Activated naive CD4-positive, alpha-beta T cell (primary cell): ENCODE measurements at places on chromosomes 16 and 17.
A peak's percentile ranks its signal among the peaks of the same experiment; 100 is the strongest.

GRCh38 chr17:64281962-64282752 lies 19.1 kb upstream of the TEX2 start:
- DNase-seq = no peak

GRCh38 chr17:78258323-78259191 lies 27.1 kb downstream of the TMEM235 start:
- DNase-seq = peak; percentile 76

GRCh38 chr17:17519886-17520285 lies 23.7 kb upstream of the RASD1 start:
- no peak for DNase-seq

- DNase-seq = no peak
Measured at GRCh38 chr17:5825717-5826330, 241.5 kb upstream of the NLRP1 start.

DNA sequence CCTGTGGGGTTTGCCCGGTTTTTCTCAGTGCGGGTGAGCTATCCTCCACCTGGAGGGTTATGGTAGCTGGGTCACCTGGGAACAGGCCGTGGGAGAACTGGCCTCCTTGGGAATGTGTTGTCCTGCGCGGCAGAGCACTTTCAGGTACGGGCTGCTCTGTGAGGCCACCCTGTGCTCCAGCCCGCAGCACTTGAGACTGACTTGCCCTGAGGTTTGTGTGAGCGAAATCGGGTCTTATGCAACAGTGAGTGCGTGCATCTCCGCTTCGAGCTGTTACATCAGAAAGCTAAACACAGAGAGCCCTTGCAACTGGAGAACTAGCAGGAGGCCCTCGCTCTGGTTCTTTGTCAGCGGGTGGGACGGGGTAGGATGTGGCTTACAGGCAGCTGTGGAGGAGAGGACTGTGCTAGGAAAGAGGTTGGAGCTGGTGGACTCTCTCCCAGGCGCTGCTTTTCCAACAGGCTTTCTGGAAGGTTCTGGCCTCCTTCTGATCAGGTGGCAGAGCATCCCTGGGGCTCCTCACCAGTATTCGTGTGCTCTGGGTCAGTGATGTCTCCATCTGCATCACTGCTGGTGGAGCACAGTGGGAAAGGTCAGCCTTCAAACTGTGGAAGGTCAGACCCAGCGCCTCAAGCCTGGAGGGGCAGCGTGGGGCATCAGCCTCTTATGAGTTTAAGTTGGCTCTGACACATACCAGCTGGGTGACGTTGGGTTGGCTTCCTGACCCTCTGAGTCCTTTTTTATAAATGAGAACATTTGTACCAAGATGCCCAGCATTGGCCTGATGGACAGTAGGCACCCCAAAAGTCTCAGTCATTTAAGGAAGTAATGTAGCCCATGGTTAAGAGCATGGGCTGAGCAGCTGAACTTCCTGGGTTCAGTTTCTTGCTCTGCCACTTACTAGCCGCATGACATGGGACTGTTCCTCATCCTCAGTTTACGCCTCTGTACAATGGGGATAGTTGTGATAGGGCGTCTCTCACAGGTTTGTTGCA lies 76.3 kb downstream of the KSR1 start:
- no peak for DNase-seq

- no peak for DNase-seq
Measured at GRCh38 chr16:69680358-69680757, 46.0 kb downstream of the NQO1 start.

DNA sequence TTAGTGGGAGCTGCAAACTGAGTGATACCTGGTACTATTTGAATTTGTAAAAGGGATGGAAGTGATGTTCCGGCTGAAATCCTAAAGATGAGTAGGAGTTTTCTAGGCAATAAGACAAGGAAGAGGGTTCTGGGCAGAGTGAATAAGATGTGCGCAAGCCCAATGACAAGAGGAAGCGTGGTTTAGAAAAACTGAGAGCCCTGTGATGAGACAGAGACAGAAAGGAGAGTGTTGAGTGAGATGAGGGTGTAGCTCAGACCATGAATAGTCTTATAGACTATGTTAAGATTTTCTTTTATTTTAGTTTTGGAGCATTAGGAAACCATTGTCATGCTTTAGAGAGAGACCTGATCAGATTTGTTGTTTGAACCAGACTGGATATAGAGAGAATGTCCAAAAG lies 50.2 kb downstream of the COX10 start:
- no peak for DNase-seq

- DNase-seq = no peak
Measured at GRCh38 chr17:41377546-41377945, 4.6 kb downstream of the KRT34 start.

GRCh38 chr16:67181346-67181745 lies 2.4 kb downstream of the MATCAP1 start:
- no peak for DNase-seq

- no peak for DNase-seq
Measured at GRCh38 chr16:68814516-68814915, 28.8 kb upstream of the TANGO6 start.

GRCh38 chr17:1111599-1112443 lies 68.0 kb downstream of the ABR start:
- no peak for DNase-seq

- no peak for DNase-seq
Measured at GRCh38 chr16:10080051-10080772, 102.0 kb downstream of the GRIN2A start.

DNA sequence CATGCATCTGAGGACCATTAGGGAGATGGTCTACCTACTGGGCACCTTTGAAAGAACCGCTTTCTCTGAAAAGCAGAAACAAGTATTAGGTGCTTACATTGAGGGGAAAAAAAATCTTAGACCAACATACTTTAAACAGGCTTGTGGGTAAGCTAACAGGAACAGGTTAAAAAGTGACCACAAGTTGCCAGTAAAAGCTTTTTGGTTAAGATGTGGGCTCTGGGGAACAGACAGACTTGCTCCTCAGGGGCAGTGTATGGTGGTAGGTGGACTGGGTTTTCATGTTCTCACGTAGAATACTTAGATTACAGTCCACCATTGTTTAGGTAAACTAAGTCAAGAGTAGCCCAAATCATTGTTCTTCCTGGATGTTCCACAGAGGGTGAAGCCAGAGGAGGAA lies 41.2 kb downstream of the REXO5 start:
- no peak for DNase-seq

- peak; percentile 34 for DNase-seq
Measured at GRCh38 chr17:75412455-75413317, 7.2 kb upstream of the GRB2 start.

DNA sequence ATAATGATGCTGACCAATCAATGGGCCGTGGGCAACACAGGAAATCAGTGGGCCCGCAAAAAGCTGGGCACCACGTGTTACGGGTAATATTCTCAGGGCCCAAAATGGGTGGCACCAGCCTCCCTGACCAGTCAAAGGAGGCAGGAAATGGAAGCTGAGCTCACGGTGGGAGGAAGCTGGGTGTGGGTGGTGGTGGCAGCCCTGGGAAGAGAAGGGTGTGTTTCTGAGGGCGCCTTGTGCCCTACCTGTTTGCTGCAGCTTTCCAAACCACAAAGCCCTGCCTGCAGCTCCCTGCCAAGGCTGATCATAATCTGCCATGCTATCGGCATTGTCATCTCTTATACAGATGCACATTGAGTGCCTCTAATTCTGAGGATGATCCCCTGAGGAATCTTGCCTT lies 457.9 kb downstream of the SLC39A11 start:
- DNase-seq = no peak

- no peak for DNase-seq
Measured at GRCh38 chr17:7460850-7461660, 16.2 kb downstream of the CHRNB1 start.

GRCh38 chr16:58212824-58213655 lies 15.1 kb upstream of the CSNK2A2 start:
- no peak for DNase-seq

GRCh38 chr17:57649731-57650484 lies 95.2 kb downstream of the CCDC182 start:
- no peak for DNase-seq

- DNase-seq = no peak
Measured at GRCh38 chr16:85919271-85920267, 20.6 kb downstream of the IRF8 start.

DNA sequence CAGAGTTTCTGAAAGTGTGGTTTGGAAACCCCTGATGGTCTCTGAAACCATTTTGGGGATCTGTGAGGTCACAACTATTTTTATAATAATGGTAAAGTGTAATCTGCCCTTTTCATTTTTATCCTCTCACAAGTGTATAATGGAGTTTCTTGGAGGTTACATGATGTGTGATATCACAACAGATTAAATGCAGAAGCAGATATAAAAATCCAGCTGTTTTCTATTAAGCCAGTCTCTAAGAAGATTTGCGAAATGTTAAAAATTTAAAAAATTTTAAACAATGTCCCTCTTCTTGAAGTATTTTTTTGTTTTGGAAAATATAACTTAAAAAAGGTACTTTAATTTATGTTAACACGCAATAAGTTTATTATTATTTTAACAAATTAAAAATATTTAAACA lies 48.7 kb downstream of the RPGRIP1L start:
- DNase-seq = no peak

- no peak for DNase-seq
Measured at GRCh38 chr17:43587647-43588046, 41.5 kb upstream of the ETV4 start.

- no peak for DNase-seq
Measured at GRCh38 chr16:66849021-66849420, 4.8 kb downstream of the CA7 start.

GRCh38 chr16:84239141-84239769 lies 557 bp downstream of the KCNG4 start:
- no peak for DNase-seq

- no peak for DNase-seq
Measured at GRCh38 chr16:19822533-19822932, 62.1 kb downstream of the GPRC5B start.
